Mucosa of gallbladder (tissue), 1 donor: ENCODE measurements at places on chromosomes 7 and 10.

DNA sequence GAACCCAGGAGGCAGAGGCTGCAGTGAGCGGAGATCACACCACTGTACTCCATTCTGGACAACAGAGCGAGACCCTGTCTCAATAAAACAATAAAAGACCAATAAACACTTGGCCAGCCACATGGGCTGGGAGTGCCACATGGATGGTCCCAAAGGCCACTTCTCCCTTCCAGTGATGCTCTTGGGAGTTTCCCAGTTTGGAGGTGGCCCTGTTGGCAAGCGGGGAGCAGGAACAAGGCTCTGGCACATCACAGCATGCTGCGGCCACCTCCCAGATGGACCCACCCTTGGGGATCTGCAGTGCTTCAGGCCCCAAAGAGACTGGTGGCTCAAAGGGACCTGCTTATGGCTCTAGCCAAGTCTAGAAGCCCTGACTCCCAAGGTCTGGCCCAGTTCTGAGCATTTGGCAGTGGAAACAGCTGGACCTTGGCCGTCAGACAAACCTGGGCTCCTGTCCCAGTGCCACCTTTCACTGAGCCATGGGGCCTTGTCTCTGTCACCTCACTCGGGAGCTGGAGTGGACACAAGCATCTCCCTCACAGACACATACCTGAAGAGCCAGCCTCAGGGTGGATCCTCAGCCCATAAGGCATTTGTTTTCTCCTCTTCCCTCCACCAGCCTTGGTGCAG lies 91.7 kb downstream of the COL13A1 start:
- no peak for DNase-seq

GRCh38 chr10:71860243-71861029 lies 9.4 kb upstream of the PSAP start:
- peak; percentile 92 for DNase-seq

DNA sequence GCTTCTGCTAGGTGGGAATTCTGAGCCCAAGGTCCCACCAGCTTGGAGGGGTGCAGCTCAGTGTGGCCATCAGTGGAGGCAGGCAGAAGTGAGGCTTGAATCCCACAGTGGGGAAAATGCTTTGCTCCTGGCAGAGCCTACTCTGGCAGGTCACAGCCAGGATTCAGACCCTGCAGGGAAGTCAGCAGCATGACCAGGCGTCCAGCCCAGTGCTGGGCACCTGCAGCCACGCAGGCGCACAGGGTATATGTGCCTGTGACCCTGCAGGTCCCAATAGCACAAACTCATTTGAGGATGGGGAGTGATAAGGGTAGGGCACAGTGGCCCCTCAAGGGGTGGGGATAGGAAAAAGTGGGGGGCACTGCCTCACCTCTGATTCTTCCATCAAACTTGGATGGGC lies 8.4 kb upstream of the AEBP1 start:
- DNase-seq, result no peak

GRCh38 chr10:133110609-133111275 lies 23.0 kb downstream of the ADGRA1 start:
- DNase-seq, result no peak

DNA sequence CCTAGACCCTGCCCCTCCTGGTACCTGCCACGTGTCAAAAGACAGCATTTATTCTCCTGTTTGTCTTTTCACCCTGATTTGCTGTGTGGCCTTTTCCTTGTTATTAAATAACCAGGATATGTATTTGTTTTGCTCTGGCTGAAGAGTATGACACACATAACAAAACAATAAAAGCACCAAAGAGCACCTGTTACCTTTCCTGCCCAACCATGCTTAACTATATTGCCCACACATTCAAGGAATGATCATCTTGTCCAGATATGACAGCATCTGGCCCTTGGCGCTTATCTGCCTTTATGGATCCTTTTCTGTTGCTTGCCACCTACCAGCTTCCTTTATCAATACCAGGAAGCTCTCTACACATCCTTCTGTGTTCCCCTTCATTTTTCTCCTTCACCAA lies 357.7 kb downstream of the FGFR2 start:
- peak; percentile 37 for DNase-seq

- peak; percentile 29 for DNase-seq
Measured at GRCh38 chr10:66180581-66181318, 745.1 kb upstream of the LRRTM3 start.

- no peak for DNase-seq
Measured at GRCh38 chr7:75756991-75757676, 14.9 kb downstream of the CCL26 start.

- DNase-seq, result no peak
Measured at GRCh38 chr10:120600871-120601649, 144.0 kb downstream of the PLPP4 start.

DNA sequence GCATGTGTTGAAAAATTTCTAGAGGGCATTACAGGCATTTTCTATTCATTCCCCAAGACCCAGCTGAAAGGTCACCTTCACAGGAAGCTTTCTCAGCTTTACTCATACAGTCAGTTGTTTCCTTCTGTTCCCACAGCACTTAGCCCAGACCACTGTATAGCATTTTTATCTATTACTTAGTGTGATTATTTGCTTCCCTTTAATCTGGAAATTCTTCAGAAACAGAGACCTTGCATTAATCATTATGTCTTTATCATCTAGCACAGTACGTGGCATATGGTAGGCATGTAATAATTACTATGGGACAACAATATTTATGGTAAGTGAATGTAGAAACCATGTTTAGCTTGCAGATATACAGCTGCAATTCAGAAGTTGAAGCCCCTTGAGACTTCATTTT lies 38.2 kb upstream of the CDK6 start:
- DNase-seq, result no peak

DNA sequence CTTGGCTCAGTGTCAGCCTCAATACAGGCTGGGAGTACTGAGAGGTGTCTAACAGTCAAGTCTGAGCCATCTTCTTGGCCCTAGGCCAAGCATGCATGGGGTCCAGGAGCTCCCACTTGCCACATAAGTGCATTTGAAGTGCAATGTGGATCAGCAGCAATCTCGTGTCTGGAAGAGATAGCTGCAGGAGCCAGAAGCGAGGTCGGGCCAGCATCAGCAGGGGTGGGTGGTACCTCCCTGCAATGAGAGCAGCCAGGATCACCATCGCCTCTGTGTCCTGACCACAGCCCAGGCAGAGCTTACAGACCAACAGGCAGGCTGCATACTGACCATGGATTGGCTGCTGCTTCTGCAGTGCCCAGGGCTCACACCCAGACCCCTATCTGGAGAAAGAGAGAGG lies 83.0 kb upstream of the CXCL12 start:
- no peak for DNase-seq

GRCh38 chr10:48508791-48509772 lies 95.8 kb downstream of the ARHGAP22 start:
- no peak for DNase-seq

- no peak for DNase-seq
Measured at GRCh38 chr10:14592566-14592965, 182.1 kb downstream of the FAM107B start.

DNA sequence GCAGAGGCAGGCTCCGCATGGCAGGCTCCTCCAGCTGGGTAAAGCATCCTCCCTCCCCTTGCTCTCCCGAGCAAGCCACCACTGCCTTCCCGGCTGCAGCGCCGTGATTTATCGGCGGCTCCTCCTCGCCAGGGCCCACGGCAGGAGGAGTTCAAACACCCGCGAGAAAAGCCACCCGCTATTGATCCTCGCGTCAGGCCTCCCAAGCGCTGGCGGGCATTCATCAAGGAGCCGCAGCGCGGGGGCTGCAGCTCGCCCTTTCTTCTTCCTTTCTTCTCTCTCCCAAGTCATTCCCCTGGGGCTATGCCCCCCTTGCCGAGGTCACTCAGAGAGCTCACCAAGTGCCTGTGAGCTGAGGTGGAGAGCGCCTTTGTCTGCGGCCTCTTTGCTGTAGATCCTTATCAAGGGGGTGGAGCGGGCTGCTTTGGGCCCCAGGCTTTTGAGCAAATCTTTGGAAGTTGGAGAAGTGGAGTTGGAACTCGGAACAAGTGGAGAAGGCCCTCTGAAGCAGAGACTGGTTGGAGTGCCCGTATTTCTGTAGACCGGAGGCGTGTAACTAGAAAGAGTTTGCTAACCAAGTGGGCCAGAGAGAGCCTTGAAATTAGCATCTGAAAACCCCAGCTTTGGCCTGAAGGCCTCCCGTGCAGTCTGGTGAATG lies 107.2 kb upstream of the PPIF start:
- no peak for DNase-seq

DNA sequence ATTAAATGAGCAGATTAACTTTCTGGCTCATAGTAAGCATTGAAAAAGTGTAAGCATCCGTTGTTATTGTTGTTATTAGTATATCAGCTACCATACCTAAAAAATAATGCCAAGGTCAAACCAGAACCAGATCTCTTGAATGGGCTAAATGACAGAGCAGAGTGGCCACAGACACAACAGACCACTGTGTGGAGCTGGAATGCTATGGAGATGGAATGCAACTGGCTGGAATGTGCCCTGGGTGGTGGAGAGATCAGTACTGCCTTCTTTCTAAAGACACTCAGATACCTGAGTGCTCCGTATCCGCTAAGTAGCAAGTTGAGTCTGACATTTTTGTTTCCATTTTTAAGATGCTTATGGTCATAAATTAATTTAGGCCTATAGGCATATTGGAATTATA lies 20.5 kb upstream of the DNAJB12 start:
- DNase-seq, result no peak

DNA sequence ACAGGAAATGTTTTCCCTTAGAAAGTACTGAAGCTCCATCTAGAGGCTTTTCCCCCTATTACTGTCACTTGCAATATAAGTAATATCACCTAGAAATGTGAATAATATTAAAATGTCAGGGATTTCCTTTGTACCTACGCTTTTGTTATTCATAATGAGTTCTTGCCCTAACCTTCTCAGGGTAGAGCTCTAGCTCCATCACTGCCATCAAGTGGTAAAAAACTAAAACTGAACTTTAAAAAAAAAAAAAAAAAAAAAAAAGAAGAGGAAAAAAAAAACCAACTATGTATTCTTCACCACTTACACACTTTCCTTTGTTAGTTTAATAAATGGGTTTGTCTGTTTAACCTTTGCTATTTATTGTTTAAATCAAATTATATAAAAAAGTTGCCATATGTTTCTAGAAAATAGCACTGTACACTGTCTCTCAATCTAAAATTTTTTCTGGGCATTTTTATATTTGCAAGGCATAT lies 49.9 kb downstream of the DNAJC1 start:
- no peak for DNase-seq

GRCh38 chr7:95539426-95539825 lies 53.7 kb downstream of the ASB4 start:
- no peak for DNase-seq
